ENCODE measurements at places on chromosomes 7 and 10. TPM values are rescaled to one million over a fixed set of nuclear protein-coding genes. Genes with fewer than 3 reads are reported as not detected.

- no peaks in the 10 kb centered on the region for H3K4me1 ChIP-seq
- DNase-seq: no peak
- H3K27me3 ChIP-seq: no peaks in the 10 kb centered on the region
- no peaks in the 10 kb centered on the region for H3K36me3 ChIP-seq
- H3K4me3 ChIP-seq: no peak overlapping the region
- no peak overlapping the region for H3K27ac ChIP-seq
Observed at GRCh38 chr10:89795840-89796239, 94.5 kb downstream of the KIF20B start.

DNA sequence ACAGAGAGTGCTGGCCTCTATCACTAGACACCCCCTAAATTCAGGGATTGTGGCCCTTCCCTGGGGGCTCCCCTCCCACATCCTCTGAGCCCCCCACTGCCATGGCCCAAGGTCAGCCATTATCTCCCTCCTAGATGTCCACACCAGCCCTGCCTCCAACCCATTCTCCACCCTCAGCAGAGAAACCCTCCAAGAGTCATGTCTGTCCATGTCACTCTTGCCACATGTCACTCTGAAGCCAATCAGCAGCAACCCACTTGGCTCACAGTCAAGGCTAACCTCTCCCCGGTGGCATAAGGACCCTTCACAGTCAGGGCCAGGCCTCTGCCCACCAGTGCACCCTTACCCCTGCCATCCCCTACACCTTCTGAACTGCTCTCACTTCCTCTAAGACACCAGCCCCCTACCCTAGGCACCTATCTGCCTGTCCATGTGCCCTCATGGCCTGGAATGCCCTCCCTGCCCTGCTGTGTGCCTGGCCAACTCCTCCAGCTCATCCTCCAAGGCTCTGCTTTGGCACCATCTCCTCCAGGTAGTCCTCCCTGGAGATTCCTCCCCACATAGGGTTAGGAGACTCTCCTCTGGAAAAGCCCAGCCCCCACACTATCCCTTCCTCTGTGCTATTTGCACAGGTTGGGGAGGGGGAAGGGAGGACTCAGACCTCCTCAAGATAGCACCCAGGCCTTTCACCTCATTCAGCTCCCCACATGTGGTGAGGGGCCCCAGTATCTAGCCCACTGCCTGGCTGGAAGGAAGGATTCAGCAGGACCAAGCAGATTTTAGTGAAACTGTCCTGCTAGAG, 83.7 kb downstream of the GRID1 start:
- H3K4me3 ChIP-seq: no peak overlapping the region
- H3K4me1 ChIP-seq: no peaks in the 10 kb centered on the region
- no peak for DNase-seq
- no peak overlapping the region for H3K27ac ChIP-seq
- H3K36me3 ChIP-seq: no peaks in the 10 kb centered on the region

- DNase-seq: no peak
- no peaks in the 10 kb centered on the region for H3K27me3 ChIP-seq
- no peak overlapping the region for H3K27ac ChIP-seq
- H3K36me3 ChIP-seq: no peaks in the 10 kb centered on the region
Observed at GRCh38 chr7:143372070-143372469, 9.1 kb upstream of the ZYX start.

GRCh38 chr7:22647451-22648257, 79.3 kb upstream of the IL6 start:
- no peaks in the 10 kb centered on the region for H3K27me3 ChIP-seq
- no peaks in the 10 kb centered on the region for H3K4me1 ChIP-seq
- no peak overlapping the region for H3K27ac ChIP-seq
- H3K4me3 ChIP-seq: no peak overlapping the region
- no peak for DNase-seq

- no peak overlapping the region for H3K4me3 ChIP-seq
- H3K36me3 ChIP-seq: no peaks in the 10 kb centered on the region
- H3K27ac ChIP-seq: no peak overlapping the region
- no peak for DNase-seq
Observed at GRCh38 chr10:73517166-73517888, 21.5 kb upstream of the PPP3CB start.

DNA sequence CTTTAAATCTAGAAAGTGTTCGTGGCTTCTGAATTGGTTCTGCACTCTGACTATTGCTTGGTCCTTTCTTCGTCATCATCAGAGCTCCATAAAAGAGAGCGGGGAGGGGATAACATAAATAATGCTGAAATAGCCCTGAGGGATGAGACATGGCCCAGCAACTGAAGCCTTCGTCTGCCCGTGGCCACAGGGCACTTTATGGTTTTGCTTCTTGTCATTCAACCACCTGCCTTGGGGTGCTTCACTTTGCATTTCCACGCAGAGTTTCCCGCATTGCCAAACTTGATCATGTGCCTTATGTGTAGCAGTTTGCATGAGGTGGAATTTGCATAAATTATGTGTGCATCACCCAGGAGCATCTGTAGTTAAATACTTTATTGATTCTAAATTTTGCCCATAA, 15.9 kb downstream of the GSTO2 start:
- H3K36me3 ChIP-seq: no peaks in the 10 kb centered on the region
- H3K27me3 ChIP-seq: no peaks in the 10 kb centered on the region
- no peak overlapping the region for H3K27ac ChIP-seq
- no peak overlapping the region for H3K4me3 ChIP-seq

GRCh38 chr7:81645435-81645834, 124.4 kb downstream of the HGF start:
- no peaks in the 10 kb centered on the region for H3K4me1 ChIP-seq
- H3K27ac ChIP-seq: no peak overlapping the region
- DNase-seq: no peak
- H3K36me3 ChIP-seq: no peaks in the 10 kb centered on the region
- H3K27me3 ChIP-seq: no peaks in the 10 kb centered on the region

- H3K27ac ChIP-seq: no peak overlapping the region
- no peaks in the 10 kb centered on the region for H3K36me3 ChIP-seq
- peaks cover 18% of the 10 kb centered on the region for H3K4me1 ChIP-seq
- H3K4me3 ChIP-seq: no peak overlapping the region
- no peak for DNase-seq
Observed at GRCh38 chr10:114665406-114665805, 7.3 kb upstream of the ABLIM1 start.

GRCh38 chr7:138243430-138243829, 167.2 kb downstream of the AKR1D1 start:
- DNase-seq: peak; percentile 65
- H3K4me3 ChIP-seq: no peak overlapping the region
- peaks cover 23% of the 10 kb centered on the region for H3K4me1 ChIP-seq
- H3K27ac ChIP-seq: peak overlapping the region; percentile 77

Gene GBF1
- total RNA-seq: 43.0 TPM

GRCh38 chr7:64872351-64873154, 30.5 kb upstream of the ZNF273 start:
- peak; percentile 1 for DNase-seq
- H3K27ac ChIP-seq: no peak overlapping the region

GRCh38 chr7:84700563-84701370, 486.1 kb downstream of the SEMA3D start:
- H3K4me1 ChIP-seq: no peaks in the 10 kb centered on the region
- no peak overlapping the region for H3K4me3 ChIP-seq
- H3K27me3 ChIP-seq: no peaks in the 10 kb centered on the region
- H3K27ac ChIP-seq: no peak overlapping the region

DNA sequence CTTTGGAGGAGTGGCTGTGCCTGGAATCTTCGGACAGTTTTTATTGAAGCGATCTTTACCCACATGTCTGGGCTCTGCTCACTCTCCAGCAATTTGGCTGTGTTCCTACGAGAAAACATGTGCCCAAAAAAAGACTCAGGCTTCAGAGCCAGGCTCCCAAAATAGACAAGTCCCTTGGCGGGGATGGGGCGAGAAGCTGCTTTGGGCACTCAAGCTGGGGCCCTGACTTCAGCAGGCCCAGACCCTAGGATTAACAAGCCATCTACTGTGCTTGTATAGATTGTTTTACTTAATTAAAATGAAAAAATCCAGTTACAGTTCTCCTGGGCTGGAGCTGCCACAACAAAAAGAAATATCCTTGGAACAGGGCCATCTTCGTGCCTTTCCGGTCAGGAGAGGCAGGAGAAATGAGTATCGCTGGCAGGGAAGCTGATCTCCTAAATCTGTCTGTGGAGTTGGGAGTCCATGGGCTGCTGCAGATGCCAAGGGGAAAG, 51.4 kb upstream of the PDCD4 start:
- H3K27me3 ChIP-seq: no peaks in the 10 kb centered on the region
- H3K4me3 ChIP-seq: no peak overlapping the region
- peak; percentile 44 for DNase-seq
- no peaks in the 10 kb centered on the region for H3K36me3 ChIP-seq
- peak overlapping the region; percentile 84 for H3K27ac ChIP-seq
- peaks cover 70% of the 10 kb centered on the region for H3K4me1 ChIP-seq

All from hepatocyte (in vitro differentiated cells).